Daoy (cell line): ENCODE measurements at places on chromosomes 16 and 17.

DNA sequence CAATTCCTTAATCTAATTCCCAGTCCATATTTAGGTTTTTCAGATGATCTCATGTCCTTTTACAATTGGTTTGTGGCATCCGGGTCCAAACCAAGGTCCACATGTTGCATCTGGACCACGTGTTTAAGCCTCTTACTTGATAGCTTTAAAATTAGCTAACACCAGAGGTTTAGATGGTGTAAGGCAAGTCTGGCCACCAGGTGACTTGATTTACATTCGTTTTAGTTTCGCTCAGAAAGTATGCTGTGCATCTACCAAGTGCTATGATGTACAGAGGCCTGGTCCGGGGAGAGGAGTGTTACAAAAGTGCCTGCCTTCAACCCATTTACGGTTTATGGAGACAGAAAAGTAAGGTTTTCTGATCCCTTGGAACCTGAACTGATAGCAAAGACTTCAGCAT lies 878 bp upstream of the DNAJA2 start:
- peak; percentile 13 for DNase-seq

- no peak for DNase-seq
Observed at GRCh38 chr16:57192720-57193486, 6.8 kb downstream of the RSPRY1 start.

- no peak for DNase-seq
Observed at GRCh38 chr16:77721752-77722308, 484 bp upstream of the NUDT7 start.

DNA sequence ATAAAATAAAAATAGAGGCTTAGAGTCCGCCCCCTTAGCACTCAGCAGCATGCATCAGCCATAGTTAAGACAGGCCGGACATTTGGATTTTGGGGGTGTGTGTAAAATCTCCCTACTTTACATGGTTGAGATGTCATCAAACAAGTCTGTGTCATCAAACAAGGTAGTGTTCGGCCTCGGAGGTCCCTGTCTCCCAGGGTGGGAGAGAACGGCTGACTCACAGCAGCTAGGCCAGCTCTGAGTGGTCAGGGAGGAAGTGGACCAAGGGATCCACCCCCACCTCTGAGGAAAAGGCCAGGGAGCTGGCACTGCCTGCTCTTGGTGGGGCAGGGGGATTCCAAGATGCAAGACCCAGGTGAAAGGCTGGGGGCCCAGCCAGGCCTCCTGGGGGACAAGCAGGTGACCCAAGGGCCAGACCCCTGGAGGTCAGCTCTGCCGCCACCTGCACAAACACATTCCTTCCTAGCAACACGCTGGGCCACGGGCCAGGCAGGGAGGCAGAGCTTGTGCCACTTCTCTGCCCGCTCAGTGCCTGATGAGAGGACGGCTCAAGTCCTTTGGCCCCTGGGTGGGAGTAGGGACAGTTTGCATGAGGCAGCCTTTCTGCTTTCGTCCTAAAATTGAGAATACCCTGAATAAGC lies 28.5 kb downstream of the KIFC3 start:
- no peak for DNase-seq

DNA sequence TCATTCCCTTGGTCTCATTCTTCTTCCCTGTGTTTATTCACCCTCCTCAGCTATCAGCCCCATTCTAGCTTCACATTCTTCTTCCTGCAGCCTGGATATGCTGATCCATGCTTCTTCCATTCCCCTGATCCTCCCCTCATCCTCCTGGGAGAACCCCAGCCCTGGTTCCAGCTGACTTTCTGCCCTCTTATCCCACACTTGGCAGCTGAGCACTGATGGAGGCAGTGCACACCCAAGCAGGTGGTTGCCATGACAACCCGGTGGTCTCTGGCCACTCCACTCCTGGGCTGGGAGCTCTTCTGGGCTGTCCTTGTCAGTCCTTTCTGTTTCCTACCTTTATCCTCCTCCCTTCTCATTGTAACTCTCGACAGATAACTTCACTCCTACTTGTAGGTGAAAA lies 16.7 kb upstream of the TUBG2 start:
- no peak for DNase-seq

DNA sequence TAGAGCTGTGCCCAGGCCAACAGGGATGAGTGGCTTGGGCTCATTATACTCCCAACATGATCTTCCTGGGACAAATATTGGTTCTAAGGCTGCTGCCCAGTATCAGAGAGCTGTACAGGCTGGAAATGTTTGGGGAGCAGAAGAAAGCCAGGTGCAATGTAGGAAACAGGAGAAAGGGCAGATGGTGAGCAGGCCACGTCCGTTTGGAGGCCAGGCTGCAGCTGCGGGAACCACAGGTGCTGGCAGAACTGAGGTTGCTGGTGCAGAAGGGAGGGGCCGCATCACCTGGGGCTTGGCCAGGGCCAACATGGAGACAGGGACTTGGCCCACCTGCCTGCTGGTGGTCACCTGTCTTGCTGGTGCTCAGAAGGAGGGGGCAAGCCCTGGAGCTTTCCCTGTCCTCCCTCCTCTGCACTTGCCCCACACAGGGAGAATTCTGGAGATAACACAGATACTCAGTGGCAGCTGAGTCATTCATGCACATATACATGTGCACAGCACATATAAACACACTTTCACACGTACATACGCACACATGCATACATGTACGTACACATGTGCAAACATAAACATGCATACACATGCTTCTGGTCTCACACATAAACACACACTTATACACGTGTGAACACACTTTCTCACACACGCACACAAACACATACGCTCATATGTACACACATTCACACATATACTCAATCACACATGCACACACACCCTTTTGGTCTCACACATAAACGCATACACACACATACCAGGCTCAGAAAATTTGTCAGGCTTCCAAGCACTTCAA lies 67.7 kb downstream of the WSCD1 start:
- DNase-seq: no peak

GRCh38 chr16:77736879-77737278 lies 14.6 kb downstream of the NUDT7 start:
- DNase-seq: no peak

DNA sequence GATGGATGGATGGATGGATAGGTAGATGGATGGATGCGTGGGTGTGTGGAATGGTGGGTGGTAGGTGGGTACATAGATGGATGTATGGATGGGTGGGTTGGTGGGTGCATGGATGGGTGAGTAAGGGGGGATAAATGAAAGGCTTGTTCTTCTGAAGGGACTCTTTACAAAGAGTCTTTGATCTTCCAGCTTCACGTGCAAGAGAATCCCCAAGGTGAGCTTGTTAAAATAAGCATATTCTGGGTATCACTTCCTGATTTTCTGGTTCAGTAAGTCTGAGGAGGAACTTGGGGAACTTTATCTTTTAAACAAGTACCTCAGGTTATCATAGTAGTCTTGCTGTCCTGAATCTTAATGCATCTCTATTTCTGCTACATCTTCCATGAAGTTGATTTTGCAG lies 639.1 kb downstream of the MAF start:
- no peak for DNase-seq

DNA sequence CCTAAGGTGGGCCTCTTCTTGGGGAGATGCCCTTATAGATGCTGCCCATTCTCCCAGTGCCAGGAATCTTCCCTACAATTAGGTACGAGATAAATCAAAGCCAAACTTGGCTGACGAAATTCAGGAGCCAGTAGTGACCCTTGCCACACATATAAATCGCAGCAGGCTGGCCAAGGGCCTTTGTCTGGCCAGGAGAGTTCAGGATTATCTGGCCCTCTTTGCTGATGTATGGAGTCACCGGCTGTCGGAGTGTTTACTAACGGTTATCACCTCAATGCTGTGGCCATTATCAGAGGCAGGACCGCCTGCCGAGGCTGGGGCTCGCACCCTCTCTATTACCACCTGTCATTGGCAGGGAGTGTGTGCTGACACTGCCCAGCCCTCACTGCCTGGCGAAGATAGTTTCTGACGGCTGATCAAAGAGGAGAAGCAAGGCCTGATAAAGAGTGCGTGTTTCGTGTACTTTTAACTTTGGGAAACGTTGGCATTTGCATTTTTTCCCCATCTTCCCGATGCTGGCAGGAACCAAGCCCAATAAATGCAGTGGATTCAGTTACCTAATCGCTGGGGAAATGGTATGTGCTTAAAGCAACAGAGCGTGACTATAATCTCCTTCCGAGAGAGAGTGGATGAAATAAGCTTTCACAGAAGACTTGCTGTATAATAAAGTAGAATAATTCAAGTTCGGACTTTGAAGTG lies 32.8 kb upstream of the TBX2 start:
- no peak for DNase-seq

DNA sequence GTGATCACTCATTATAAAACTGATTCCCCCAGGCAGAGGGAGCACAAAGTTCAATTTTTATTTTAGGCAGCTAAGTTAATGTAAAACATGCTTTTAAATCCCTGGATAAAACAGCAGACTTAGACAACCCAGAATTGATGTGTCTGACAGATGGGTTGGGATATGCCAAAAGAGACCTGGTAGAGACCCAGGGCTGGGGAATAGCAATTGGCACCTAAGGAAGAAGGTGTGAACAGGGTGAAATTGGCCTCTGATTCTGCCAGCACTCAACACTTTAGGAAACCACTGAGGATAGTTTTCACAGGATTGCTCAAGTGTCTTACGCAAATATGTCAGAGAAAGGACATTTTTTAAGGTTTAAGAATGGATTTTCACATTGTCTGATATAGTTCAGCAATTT lies 938.2 kb upstream of the CDH8 start:
- no peak for DNase-seq

- DNase-seq: peak; percentile 73
Observed at GRCh38 chr17:33494151-33494550, 201.1 kb upstream of the ASIC2 start.

DNA sequence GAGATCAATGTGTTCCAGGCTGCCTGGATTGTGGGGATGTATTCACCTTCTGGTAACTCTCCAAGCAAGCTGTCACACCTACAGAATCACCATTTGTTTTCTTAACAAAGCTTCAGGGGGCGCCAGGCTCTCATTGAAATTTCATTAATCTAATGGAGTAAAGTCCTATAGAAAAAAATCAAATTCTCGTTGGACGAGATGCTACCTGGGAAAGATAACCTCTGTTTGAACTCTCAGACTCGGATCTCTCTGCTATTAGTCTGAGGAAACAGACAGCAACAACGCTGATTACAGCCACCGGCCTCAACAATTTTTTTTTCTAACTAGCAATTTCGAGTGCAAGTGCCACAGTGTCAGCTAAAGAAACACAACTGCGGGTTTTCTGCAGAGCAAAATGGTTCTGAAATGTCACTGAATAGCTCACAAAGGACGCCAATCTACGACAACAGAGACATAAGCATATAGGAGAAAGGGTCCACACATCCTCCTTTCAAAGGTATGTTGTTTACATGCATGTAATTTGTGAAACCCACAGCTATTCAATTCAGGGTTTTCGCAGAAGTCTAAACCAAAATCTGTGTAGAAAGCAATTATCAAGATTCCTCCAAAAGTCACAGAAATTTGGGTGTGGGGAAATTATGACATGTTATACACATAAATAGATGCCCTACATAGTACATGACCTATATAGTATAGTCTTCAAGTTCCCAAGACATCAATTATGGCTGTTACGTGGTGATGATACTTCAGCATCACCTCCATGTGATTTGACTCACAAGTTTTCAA lies 135.8 kb downstream of the SKAP1 start:
- no peak for DNase-seq

DNA sequence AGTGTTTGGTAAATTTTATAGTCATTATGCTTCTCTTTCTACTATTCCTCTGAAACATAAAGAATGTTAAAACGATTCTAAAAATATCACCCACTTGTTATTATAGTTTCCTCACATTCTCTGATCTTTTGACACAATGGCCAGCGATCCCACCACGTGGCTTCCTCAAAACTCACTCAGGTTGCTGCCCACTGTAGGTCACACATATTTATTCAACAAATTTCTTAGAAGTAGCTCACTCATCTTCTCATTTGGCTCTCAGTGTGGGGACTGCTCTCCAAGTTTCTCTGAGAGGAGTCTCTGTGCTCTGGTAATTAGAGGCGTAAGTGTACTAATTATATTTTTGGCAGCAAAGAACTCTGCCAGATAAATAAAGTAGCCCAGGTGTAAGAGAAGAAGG lies 465.4 kb downstream of the CDH11 start:
- DNase-seq: no peak

GRCh38 chr17:76354317-76354729 lies 607 bp upstream of the PRPSAP1 start:
- DNase-seq: no peak

DNA sequence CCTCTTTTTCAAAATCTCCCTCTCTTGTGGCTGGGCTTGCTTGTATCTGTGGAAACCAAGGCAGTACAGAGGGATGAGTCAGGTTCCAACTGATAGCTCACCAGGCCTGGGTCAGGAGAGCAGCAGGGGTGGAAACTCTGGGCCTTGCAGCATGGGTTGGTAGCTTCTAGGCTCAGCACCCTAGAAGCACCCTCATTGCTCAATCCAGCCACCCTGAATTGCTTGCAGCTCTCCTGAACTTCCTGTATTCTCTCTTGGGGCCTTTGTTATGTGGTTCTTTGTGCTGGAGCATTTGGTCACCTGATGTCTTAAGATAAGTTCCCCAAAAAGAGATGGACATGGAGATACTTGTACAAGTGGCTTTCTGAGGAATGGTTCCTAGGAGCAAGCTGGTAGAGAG lies 169.4 kb downstream of the IRX5 start:
- DNase-seq: no peak

DNA sequence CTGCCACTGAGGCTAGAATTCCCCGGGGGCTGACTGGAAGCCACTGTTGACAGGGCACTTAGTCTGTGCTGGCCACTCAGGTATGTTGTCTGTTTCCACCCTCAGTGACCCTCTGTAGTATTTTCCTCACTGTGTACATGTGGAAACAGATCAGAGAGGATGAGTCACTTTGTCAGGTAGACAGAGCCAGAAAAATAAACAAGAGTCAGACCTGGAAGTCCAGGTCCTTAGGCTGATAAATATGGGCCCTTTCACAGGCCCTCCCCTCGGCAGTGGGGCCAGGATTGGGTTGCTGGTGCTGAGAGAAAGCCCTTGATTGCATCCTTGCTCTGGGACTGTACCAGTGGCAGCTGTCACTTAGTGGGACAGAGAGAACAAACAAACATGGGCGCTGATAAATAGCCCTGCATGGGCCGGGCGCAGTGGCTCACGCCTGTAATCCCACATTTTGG lies 21.3 kb downstream of the PGS1 start:
- DNase-seq: no peak

DNA sequence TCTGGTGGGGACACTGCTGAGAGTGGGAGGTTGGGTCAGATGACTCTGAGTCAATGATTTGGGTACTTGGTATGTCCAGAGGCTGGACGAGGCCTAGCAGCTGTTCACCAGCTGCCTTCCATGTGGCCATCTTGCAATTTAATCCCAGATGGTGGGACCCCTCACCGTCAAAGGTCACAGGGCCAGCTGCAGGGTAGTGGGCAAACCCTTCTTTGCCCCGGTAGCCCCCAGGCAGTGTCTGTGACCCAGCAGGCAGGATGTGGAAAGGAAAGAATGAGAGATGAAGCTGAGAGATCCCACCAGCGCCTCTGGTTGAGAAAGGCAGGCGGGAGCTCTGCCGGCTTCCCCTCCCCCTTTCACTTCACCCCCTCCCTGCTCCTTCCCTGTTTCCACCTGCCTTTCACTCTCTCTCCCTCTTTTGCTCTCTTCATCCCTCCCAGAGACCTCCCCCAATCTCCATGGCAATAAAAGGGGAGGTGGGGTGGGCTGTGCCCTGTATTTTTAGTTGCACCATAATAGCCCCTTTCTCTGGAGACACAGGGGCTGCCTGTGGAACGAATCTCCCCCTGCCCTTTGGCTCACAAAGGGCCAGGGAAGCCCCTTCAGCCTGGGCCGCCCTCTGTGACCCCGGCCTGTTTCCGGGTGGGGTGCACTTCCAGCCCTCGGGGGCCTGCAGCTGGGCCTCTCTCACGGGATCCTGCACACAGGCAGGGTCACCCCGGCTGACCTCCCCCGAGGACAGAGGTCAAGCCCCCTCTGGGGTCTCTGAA lies 20.2 kb downstream of the CDK5RAP3 start:
- no peak for DNase-seq
